Osteoblast (primary cell): ENCODE measurements at places on chromosomes 2 and 18.
A peak's percentile ranks its signal among the peaks of the same experiment; 100 is the strongest.

DNA sequence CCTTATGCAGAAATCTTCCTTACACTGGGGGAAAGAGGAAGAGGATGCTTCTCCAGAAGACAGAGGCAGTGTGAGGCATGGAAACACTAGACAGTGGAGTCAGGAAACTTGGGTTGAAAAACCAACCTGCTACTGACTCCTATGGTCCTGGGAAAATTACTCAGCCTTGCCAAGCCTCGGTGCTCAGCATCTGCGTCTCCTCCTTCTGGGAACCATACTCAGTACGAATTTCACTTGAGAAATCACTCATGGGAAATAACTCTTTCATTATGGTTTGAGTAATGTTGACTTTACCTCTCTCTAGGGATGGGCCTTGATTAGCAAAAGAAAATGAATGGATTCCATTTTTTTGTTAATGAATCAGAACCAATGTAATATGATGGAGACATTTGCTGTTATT lies 96.5 kb downstream of the KCNE4 start:
- no peak for DNase-seq

DNA sequence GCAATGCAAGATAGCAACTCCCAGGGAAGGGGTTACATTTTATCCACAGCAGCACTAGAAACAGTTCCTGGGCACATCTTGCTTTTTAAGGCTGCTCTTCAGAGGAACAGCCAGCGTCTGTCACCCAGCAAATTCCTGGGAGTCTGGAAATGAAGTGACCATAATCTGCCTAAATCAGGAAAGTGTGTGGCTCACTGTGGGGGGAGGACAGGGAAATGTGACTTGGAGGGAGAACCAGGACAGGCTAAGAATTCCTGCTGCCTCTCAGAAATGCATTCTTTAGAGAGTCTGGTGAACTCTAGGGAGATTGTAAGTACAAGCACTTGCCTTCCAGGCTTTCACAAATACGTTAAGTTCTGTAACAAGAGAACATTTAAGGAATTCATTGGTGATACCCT lies 364.3 kb upstream of the SPHKAP start:
- no peak for DNase-seq

GRCh38 chr18:57807336-57808117 lies 4.4 kb upstream of the ATP8B1 start:
- peak; percentile 62 for DNase-seq

GRCh38 chr18:60911504-60911903 lies 421.7 kb upstream of the CDH20 start:
- no peak for DNase-seq

DNA sequence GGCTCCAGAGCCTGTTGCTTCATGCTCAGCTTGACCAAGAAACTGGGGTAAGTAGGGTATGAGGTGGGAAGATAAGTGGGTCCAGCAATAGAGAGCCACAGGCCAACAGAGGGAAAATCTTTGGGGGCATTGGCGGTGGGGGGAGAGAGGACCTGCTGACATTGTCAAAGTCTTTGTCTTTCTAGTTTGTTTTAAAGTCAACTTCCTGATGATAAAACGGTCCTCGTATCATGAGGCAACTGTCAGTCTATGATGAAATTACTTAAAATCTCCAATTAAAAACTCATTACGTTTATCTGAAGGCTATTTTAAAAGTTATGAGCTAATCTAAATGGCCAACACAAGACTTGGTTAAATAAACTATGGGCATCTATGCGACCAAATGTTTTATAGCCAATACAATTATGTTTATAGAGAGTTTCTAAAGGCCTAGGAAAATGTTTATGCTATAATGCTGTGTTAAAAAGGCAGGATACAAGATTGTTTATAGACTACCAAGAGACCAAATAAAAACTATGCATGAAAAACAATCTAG lies 84.4 kb upstream of the CD28 start:
- no peak for DNase-seq

DNA sequence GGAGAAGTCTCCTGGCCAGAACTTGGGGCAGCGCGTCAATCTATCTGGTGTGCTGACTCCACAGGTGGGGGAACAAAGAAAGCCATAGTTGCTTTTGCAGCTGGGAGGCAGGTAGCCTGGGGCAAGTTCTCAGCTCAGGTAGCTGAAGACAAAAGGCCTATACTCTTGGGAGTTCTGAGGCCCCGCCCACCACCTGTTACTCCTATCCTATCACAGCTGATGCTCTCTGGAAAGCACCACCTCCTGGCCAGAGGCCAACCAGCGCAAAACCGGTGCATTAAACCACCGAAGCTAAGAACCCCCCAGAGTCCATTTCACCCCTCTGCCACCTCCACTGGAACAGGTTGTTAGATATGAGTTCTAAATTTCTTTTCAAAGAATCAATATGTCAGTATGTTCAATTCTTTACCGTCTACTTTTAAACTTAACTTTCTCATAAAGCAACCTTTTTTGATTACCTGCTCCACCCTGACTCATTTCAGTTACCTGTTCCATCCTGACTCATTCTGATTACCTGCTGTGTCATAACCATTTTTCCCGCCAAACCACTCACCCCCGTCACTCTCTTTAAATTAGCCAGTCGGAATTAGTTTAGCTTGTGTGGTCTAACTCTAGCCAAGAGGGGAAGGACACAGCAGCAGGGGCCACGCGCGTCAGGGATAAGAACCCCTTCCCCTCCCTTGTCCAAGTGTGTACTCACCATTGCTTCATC lies 43.4 kb downstream of the UPP2 start:
- DNase-seq, result no peak

- no peak for DNase-seq
Measured at GRCh38 chr2:126634273-126634861, 21.6 kb upstream of the GYPC start.

GRCh38 chr18:79566771-79567431 lies 112.7 kb upstream of the CTDP1 start:
- no peak for DNase-seq

DNA sequence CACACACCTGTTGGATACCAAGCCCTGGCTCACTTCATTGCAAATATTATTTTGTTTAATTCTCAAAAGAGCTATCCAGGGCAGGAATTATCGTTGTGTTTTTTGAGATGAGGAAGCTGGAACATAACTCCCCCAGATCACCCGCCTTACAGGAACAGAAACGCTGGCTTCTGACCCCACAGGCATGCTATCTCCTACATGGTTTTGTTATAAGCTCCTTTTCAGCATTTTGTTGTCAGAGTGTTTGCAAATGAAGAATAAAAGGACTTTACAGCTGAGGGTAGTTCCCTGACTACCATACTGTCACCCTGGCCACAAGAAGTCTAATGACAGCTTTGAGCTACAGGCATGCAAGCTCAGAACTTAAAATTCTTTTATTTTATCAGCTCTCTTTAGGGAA lies 62.0 kb upstream of the MRPS9 start:
- no peak for DNase-seq

DNA sequence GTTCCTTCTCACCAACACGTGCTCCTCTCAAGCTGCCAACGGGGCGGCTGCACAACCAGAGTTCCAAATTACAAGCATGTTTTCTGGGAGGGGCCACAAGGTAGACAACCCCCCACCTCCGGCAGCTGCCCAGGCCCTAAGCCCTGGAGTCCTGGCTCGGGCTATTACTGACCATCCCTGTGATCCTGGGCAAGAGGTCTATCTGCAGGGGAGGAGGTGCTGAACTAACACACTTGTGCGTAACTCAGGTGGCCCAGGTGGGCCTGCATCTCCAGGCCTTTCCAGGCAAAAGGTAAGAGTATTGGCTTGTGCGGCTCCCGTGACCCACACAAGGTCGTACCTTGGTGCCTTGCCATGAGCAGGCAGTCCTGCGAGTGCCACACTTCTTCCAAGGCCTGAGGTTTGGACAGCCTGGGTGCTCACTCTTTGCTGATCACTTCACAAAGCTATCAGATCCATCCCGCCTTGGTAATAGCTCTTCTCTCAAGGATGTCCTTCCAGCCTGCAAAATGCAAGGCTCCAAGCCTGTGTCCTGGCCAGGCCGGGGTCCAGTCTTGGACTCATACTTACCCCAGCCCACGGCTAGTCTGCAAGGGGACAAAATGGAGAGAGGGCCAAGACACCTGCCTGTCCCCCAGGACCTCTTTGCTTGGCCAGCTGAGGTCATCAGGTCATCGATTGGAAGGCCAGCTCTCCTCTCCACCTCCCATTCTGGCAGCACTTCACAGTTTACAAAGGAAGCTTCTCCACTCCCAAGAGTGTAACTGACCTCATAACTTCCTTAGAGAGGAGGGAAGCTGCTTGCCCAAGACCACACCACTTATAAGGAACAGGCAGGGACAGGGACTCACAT lies 33.9 kb downstream of the ADRA2B start:
- no peak for DNase-seq

DNA sequence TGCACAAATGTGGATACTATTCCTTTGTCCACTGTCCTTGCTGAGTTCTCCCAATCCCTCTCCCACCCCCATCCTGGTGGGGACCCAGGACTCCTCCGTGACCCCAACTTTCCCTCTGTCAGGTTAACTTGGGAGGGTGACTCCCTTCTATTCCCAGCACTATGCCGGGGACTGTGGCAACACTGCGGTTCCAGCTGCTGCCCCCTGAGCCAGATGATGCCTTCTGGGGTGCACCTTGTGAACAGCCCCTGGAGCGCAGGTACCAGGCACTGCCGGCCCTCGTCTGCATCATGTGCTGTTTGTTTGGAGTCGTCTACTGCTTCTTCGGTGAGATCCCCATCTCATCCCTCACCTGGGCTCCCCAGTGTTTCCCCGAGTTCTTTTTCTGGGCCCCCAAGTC lies 739 bp downstream of the TMEM198 start:
- DNase-seq, result no peak

DNA sequence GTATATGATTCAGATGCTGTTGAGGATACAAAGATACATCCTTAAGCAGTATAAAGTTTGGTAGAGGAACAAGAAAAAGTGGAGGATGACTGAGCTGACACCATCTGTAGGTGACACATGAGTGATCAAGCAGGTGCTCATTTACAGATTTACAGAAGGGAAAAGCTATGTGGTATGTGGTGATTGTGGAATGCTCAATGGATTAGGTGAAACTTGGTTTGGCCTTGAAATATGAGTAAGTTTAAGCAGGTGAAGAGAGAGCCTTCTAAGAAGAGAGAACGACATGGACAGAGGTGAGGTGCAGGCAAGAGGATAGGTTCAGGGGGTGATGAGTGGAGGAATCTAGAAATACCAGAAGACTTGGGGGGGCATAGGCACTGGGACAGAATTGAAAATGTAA lies 5.9 kb downstream of the ASXL3 start:
- no peak for DNase-seq

DNA sequence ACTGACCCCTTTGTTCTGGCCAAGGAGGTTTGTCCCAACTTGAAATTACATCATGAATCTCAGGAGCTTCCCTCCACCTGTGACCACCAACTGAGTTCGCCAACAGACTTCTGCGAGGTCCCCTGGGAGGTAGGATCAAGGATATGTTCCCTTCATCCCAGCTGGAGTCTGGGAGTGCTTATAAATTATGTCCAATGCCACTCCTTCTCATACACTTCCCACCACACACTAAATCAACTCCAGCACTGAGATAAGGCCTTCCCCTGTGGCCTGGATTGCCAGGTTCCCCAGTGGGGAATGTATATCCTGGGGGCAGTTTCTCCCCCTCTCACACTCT lies 99.2 kb downstream of the RND3 start:
- DNase-seq, result no peak

- no peak for DNase-seq
Measured at GRCh38 chr2:169510496-169510895, 994 bp downstream of the KLHL41 start.

GRCh38 chr2:235171550-235172031 lies 219.8 kb downstream of the SH3BP4 start:
- no peak for DNase-seq

- peak; percentile 92 for DNase-seq
Measured at GRCh38 chr2:25305775-25306174, 36.0 kb downstream of the DNMT3A start.

GRCh38 chr2:64750001-64750816 lies 96.5 kb upstream of the SERTAD2 start:
- DNase-seq, result peak; percentile 87

DNA sequence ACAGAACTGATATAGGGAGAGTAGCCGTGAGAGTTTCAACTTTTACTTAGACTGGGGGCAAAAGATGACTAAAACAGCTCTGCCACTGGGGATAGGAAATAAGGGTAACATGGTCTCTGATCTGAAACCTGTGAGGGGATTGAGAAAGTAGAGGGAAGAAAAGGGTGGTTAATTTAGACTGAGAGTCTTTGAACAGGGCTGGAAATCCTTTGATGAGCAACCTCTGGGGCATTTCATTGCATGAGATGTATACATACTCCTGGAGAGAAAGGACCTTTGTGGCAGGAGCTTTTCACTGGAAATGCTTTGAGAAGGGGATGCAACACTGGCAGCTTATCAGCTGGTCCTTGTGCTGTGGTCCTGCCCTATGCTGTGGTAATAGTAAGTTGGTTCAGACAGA lies 9.4 kb downstream of the GALNT1 start:
- no peak for DNase-seq

- DNase-seq, result no peak
Measured at GRCh38 chr2:80476535-80477117, 172.1 kb upstream of the LRRTM1 start.

DNA sequence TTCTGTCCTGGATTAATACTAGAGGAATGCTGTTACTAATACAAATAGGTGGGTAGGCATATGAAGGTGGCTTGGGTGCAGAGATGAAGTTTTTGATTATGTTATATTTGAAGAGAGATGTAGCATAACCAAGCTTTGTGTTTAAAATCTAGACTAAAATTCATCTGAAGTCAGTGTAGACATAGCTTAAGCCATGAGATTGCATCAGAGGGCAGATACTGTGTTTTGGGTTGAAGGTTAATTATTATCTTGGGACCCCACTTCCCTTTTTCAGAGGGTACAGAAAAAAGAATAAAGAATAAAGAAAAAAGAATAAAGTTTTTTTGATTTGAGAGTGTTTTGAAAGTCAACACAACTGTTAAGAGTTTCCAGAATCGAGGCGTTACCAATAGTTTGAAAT lies 13.0 kb downstream of the PPM1B start:
- no peak for DNase-seq
